SK-N-DZ (cell line): ENCODE measurements at places on chromosomes 3 and 15.
A peak's percentile ranks its signal among the peaks of the same experiment; 100 is the strongest.

DNA sequence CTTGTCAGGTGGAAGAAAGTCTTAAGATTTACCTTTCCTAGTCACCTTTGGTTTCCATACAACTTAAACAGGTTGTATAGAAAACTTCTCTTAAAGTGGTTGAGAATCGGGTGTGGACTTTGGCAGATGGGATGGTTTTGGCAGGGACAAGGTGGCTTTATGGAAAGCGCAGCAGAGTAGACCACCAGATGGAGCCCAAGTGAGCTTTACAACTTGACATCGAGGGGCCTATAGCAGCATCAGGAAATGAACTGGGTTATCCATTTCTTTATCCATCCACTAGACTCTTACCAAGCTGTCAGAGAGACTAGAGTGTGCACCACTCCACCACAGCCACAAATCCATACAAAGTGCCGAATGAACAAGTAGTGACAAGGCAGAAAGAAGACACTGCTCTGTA lies 85.3 kb upstream of the MBNL1 start:
- DNase-seq = peak; percentile 59

DNA sequence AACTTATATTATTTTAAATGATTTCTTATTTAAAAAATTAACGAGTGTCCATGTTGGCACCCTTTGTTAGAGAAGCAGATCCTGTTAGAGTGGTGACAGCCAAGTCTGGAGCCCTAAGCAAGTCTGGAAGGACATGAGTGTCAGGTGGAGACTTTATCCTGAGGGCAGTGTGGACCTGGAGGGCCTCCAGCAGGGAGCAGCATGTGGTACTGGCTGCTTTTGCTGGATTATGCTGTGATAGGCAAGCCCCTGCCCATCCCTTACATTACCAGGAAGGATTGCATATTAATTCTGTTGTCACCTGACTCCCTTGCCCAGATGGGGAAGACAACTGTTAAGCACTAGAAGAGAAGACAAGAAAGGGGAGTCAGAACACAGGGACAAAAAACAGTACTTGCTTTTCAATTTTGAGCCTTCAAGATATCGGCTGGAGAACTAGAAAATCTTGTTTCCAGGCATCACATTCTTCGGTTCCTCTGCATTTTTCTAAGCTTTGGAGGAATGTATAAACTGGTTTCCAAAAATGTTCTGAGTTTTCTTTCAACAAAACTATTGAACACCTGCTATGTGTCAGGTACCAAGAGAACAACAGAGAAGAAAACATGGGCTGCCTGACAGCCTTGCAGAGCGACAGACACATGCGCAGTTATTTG lies 22.7 kb downstream of the ZNF860 start:
- DNase-seq = no peak

- no peak for DNase-seq
Measured at GRCh38 chr3:57382933-57383332, 90.4 kb upstream of the ASB14 start.

DNA sequence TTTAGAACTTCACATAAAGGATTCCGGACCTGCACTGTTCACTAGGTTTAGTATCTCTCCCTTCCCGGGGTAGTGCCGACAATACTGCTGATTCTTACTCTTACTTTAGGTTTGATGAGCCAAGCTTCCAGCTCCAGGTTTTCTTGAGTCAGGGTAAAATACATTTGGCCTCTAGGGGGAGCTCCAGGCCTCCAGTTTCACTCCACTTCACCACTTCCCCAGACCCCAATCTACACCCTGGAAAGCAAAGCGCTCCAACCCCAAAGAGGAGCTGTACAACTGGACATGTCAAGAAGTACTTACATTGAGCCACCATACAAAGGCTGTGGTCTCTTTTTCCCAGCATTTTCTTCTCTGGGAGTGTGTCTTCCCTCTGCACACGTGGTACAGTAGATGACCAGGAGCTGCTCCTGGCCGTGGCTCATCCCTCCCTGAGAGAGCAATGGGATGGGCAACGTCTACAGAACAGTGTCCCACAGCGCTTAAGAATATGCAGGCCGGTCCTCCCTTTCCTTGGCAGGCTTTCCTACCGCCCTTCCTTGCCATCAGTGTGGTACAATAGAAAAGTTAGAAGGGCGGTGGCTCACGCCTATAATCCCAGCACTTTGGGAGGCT lies 93.9 kb upstream of the CCDC80 start:
- peak; percentile 63 for DNase-seq

DNA sequence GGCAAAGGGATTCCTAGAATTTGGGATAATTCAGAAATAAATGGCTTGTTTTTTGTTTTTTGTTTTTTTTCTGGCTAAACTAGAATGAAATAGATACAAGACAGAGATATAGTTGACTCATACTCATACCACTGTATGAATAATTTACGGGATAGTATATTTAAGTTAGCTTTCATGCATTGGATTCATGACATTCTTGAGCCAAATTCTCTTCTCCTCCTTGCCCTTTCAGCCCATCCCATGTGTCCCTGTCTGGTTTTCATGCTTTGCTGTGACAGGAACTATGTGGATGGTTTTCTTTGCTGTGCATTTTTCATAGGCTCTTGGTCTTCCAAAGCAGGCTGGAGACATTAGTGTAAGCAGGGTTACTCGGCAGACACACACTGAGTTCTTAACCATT lies 66.6 kb upstream of the UMPS start:
- DNase-seq = no peak

GRCh38 chr3:179505534-179505933 lies 54.3 kb upstream of the GNB4 start:
- no peak for DNase-seq

DNA sequence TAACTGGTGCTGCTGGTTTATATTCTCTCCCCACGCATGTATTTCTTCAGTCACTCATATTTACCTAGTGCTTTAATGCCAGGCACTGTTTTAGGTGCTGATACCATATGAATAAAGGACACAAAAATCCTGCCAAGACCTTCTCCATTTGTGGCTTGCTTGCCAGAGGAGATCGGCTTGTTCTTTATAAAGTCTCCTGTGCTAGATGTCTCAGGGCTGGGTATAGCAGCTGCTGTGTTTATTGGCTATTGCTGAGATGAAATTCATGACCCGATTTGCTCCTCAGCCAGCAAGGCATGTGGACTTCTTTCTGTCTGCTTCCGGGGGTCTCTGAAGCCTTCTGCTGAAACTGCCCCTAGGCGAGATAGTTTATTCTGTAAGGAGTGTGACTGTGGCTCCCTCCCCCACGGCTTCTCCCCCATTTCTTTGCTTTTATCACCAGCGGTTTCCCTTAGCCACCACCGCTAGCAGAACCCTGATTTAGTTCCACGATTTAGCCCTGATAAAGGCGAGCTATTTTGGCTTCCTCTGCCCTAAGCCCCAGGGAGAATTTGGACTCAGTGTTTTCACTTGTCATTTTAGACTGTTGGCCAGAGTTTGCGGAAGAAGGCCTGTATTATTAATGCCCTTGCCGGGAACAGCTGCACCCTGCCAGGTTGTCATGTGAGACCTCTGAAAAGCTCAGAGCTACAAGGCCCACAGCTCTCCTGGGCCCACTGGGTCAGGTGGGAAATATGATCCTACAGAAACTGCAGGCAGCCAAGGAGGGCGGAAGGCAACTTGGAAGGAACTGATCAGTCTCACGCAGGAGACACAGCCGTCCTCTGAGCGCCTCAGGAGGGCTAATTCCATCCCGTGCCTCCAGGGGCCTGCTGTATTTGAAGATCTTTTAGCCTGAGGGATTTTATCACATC lies 46.8 kb downstream of the ST6GAL1 start:
- no peak for DNase-seq

DNA sequence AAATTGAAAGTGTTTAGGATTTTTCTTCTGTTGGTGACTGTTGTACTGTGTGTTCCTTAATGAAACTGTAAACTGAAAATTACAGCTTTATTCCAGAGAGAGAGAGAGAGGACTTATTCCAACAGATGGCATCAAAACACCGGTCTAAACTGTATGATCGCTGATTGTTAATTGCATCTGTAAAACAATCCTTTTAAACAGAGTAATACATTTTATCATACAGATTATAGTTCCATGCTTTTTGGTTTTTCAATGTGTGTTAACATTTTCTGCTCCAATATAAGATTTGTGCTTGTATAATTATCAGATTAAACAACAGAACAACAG lies 289.7 kb upstream of the DNAJC19 start:
- no peak for DNase-seq

DNA sequence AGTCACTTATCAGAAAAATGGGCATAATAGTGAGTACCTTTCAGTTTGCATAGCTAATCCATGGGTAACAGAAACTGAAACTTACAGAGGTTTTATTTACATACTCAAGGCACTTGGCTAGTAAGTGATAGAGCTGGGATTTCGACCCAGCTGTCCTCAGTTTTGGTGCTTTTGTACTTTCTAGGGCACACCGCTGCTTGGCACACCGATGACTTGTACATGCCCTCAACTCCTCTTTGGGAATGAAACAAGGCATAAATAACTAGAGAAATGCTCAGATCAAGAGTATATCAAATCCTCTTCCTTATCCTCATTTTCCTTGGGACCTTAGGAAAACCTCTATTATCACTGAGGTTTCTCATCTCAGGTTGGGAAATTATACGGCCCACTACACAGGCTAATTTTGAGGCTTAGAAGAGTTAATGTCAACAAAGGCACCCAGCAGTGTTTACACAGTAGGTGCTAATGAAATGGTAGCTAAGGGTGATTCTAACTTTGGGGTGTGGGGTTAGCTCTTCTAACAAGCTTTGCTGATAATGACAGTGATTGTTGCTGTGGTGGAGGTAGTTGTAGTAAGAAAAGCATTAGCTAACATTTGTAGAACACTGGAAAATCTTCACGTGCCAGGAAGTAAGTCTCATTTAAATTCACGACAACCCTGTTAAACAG lies 20.3 kb upstream of the DGKG start:
- no peak for DNase-seq

DNA sequence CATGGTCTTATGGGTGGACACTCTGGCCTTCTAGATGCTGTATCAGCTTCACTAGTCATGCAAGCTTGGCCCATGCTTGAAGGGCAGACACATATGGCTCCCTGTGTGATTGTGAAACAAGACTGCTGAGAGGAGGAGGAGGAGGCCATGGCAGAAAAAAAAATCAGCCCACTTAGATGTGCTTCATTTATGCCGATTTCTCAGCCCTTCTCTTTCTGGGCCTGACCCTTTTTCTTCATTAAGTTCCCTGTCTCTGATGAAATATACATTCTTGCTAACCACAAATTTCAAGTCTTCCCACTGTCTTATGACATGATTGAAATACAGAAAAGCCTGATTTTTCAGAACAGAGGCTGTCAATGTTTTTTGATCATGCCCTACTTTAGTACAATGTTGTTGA lies 213.0 kb upstream of the FEZF2 start:
- DNase-seq = no peak

- no peak for DNase-seq
Measured at GRCh38 chr3:24714436-24714835, 219.8 kb upstream of the THRB start.

DNA sequence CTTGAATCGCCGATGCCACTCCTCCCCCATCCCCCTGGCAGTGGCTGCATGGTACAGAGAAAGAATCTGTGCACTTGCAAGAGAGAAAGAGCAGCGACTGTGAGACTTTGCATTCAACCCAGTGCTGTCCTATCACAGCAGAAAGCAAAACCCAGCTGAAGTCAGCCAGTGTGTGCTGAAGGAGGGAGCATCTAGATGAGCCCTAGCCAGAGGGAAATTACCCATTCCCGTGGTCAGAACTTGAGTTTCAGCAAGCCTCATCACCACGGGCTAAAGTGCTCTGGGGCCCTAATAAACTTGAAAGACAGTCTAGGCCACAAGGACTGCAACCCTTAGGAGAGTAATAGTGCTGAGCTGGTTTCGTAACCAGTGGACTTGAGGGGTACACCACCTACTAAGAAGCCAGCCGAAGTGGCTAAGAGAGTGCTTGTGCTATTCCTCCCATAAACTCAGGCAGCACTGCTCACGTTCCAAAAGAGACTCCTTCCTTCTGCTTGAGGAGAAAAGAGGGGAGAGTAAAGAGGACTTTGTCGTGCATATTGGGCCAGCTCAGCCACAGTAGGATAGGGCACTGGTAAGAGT lies 15.2 kb upstream of the PIK3R4 start:
- no peak for DNase-seq

DNA sequence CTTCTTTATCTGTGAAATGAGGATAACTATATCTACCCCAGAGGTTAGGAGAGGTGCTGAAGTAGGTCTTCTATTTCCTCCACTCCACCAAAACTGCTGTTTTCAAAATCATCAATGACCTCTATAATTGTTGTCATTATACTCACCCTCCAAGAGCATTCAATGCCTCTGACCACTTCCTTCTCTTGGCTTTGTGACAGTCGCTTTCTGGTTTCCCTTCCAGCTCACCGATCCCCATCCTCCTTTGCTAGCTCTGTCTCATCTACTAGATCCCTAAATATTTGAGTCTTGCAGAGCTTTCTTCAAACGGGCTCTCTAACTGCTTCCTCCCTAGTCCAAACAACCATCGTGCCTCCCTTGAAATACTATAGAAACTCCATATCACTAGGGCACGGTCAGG lies 153.5 kb downstream of the RPLP1 start:
- DNase-seq = no peak
